ENCODE measurements at places on chromosomes 6 and 20.
A peak's percentile ranks its signal among the peaks of the same experiment; 100 is the strongest.

DNA sequence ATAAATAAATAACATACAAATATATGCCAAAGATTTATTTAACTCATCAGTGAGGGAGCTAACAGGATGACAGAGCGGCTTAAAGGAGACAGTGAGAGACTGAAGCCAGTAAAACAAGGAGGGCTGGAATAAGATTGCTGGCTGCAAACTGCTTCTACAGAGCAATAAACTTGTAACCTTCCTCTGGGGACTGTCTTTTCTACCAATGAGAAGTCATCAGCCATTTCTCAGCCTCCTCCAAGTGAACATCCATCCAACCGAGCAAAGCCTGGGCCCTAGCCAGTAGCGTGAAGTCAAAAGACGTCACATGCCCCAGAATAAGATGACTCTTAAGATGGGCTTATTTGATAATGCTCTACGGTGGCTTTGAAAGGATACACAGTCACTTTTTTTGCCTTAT is 42.5 kb downstream of the CPXM1 start:
- no peak for DNase-seq

- DNase-seq: peak; percentile 16
Measured at GRCh38 chr6:150250826-150251225, 108.0 kb downstream of the PPP1R14C start.

DNA sequence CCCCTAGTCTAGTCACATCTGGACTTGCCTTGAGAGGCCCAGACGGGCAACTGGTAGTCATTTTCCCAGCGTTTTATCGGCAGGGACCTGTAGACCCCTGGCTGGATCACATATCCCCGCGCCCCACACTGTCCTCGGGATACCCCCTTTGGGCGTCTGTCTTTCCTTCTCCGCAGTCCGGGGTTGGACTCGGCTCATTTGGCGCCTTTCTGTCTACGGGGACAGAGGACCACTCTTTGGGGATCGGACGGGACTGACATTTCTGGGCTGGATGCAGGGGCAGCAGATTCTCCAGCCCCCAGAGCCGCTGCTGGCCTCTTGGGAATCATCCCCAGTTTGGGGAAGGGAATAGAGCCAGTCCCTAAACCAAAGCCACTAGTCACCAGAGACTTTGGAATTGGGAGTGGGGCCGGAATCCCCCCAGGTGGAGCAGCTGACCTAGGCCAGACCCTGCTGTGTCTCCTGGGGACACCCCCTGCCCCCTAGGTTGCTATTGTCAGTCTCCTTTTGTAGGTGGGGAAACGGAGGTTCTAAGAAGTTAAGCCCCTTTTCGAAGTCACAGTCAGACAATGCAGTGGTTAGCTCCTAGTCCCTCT is 734 bp downstream of the FAM110A start:
- no peak for DNase-seq

GRCh38 chr6:169171951-169172350 is 81.7 kb downstream of the THBS2 start:
- DNase-seq: no peak
